ENCODE measurements at places on chromosomes 1 and 21.

GRCh38 chr1:111127923-111128643, 11.8 kb downstream of the DRAM2 start:
- no peak for DNase-seq

DNA sequence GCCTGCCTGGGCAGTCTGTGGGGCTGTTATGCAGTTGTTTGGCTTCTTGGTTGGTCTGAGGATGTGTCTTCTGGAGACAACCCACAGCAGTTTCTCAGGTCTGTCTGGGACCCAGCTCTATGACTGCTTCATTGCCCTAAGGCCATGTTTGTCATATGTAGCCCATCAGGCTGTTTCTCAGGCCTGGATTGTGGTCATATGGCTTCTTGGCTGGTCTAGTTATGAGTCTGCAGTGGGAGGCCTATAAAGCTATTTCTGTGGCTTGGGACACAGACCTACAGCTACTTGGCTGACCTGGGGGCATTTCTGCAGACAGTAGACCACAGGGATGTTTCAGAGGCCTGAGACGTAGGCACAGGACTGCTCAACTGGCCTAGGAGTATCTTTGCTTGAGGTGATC, 41.5 kb downstream of the CHIA start:
- no peak for DNase-seq

- no peak for DNase-seq
Observed at GRCh38 chr1:116286541-116286971, 86.5 kb upstream of the ATP1A1 start.

DNA sequence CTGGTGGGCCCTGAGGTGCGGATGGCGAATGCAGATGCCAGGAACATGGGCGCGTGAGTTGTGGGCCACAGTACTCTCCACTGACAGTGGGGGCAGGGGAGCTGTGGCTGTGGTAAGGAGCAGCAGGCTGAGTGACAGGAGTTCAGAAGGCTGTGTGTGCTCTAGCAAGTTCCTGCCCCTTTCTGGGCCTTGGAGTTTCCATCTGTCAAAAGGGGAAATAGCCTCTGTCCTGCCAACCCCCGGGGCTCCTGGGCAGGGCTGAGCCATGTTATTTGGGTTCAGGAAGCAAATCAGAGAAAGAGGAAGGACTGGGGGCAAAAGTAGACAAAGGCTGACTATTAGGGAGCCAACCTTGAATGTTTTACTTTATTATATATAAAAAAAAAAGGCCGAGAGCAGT, 19.5 kb upstream of the MFN2 start:
- no peak for DNase-seq

- DNase-seq: peak; percentile 51
Observed at GRCh38 chr1:202861420-202862132, 27.4 kb downstream of the RABIF start.
